ENCODE measurements at places on chromosomes 12 and 14.

- DNase-seq, result no peak
Measured at GRCh38 chr14:95326987-95327386, 7.3 kb upstream of the CLMN start.

- no peak for DNase-seq
Measured at GRCh38 chr14:65444230-65444629, 31.7 kb downstream of the FUT8 start.

GRCh38 chr14:105471297-105471821 is 3.3 kb upstream of the CRIP2 start:
- DNase-seq, result no peak

GRCh38 chr12:39443929-39444209 is 949 bp upstream of the KIF21A start:
- no peak for DNase-seq

GRCh38 chr14:104187121-104187889 is 48.9 kb downstream of the KIF26A start:
- no peak for DNase-seq

GRCh38 chr12:21478756-21479455 is 22.5 kb downstream of the RECQL start:
- DNase-seq, result no peak

- no peak for DNase-seq
Measured at GRCh38 chr14:23058654-23059504, 1.6 kb upstream of the CDH24 start.

All from GM04504 (cell line).